ENCODE measurements at places on chromosomes 3 and 15. TPM values are rescaled to one million over a fixed set of nuclear protein-coding genes. Genes with fewer than 3 reads are reported as not detected.

DNA sequence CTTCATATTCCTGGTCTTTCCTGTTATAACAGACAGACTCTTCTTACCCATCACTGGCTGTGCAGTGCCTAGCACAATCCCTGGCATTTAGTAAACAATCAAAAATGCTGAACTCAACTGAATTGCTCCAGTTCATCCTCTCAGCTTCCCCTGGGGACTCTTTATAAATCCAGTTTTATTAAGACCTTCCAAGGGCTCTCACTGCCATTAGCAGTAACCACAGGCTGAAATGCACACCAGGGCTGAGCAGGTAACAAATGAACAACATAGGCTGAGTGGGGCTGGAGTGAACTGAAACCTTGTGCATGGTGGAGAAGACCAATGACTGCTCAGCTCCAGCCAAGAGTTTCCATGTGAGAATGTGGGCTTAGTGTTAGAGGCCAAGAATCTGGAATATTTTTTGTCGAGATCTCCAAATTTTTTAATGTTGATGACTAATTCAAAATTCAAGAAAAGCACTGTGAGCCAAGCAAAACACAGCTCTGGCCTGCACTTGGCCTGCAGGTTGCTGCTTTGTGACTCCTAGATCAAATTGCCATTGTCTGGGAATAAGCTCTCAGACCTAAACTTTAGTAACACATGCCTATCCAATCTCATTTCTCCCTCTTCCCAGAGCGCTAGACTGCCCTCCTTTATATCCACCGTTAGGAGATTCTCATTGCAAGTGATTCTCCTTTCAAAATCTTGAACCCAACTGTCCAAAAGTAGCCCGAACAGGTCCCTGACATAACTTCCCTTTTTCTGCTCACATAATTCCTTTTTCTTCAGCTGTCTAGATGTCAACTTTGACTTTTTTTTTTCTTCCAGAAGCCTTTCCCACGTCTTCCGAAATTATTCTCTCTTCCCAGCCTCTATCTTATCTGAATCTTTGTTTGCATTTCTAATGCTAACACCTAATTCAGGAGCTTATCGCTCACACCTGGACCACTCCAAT, 7.4 kb downstream of the SQOR start:
- DNase-seq: no peak

DNA sequence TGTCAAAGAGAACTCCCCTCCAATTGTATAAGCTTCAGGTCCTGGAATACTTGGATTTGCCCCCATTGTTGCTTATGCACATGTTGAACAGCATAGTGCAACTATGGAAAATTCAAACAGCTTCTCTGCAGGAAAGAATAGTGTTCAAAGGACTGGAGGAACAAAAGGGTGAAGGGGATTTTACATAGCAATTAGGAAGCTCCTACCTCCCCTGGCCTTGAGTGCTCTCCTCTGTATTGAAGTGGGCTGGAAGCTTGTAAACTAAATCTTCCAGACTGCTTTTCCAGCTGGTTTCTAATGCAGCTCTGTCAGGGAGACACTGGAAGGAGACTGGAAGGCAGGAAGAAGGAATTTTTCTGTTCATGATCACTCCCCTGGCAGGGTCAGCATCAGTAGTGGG, 7.2 kb upstream of the ELP6 start:
- no peak for DNase-seq

DNA sequence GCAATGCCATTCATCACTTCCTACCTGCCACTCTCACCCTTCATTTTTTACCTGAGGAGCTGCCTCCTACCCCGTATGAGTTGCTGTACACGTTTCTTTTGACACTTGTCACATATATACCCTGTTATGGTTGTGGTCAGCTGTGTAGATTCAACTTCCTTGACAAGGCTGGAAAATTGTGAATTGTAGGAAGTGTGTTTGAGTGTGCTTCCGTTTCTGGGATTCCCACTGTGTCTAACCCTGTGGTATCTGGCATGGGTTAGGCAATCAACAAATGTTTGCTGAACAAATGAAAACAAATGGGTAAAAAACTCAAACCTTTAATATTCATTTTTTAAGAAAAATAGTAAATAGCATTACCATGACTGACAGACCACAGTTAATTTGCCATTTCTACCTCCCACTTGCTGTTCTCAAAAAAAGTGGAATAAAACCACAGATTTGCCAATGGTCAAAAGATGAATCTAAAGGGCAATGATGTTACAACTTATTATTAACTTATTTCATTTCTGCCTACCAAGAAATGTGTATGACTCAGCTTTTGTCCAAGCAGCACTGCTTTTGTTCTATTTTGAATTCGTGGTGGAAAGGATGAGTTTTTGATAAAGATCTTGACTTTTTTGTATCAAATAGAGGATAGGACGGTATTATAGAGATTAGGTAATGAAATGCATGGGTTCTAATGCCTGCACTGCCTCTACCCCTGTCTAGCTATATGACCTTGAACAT, 404.6 kb downstream of the LPP start:
- no peak for DNase-seq

Gene CTXND1
- 1.1 TPM for total RNA-seq

DNA sequence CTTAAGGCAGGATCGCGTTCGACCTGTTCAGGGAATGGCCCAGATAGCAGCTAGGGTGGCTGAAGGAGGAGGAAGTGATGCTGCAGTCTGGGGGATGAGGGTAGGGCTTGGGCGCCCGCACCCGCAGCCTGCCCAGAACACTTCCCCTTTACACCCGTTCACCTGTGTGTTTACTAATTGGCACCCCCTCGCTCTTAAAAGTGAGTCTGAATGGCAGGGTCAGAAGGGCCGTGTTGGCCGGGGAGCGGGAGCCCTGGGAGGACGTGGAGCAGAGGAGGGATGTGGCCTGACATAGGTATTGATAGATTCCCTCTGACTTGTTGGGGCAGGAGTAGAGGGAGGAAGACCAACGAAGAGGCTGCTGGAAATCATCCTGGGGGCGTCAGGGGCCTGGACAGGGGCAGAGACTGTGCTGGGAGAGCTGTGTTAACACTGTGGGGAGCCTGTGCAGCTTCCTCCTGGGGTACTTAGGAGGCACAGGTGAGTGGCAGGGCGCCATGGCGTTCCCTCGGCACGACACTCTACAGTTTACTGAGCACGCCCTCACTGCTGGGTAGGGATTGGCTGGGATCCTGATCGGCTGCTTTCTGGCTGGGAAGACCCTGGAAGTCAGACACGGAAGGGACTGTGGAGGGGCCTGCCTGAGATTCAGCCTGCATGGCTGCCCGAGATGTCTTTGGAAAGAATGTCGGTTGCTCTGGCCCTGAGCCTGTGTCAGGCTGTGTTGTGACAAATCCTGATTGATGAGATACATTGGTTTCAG, 51.7 kb downstream of the SLC6A6 start:
- DNase-seq: no peak

DNA sequence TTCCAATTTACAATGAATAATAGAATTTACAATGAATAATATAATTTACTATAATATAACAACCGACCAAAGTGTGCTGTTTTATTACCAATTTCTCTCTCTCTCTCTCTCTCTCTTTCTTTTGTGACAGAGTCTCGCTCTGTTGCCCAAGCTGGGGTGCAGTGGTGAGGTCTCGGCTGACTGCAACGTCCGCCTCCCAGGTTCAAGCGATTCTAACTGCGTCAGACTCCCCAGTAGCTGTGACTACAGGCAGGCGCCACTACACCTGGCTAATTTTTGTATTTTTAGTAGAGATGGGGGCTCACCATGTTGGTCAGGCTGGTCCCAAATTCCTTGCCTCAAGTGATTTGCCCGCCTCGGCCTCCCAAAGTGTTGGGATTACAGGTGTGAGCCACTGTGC, 17.0 kb upstream of the CCNL1 start:
- DNase-seq: no peak

DNA sequence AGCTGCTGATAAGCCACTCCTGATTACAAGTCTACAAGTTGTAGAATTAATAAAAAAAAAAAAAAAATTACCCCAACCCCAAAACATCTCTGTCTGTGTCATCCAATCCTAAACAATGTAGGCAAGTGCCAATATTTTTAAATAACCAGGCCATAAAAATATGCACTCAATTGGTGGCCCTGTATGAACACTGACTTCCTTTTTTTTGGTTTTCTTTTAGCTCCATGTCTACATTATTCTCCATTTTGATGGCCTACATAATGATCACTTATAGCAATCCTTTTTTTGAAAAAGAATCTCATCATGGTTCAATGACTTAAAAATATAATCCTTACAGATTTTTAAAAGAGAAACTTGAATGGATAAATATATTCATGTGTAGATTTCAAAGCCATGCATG, 72.1 kb downstream of the FOXP1 start:
- DNase-seq: no peak

DNA sequence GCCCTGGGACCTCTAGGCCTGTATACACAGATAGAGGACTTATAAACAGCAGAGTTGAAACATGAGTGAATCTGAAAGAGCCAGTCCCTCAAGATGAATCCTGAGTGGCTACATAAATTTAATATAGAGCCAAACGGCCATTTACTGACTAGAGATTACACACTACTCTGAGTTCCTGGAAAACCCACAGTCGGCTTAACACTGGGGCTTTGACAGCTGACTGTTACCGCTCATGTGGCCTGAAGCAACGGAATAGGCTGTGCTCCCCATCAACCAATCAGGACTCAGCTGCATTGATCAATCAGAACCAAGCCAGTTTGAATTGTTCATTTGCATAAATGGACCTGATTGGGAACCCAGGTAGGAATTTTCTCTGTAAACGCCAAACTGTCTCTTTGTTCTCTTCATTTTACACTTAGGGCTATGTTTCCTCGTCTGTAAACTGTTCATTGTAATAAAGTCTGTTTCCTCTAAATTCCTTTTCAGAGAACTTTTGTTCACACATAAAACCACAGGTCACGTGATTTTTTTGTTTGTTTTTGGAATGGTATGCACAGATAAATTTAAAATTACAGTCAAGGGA, 40.5 kb downstream of the CCNL1 start:
- DNase-seq: no peak

Gene ROBO2
- 83.8 TPM for total RNA-seq

- no peak for DNase-seq
Measured at GRCh38 chr3:127903611-127904375, 11.2 kb upstream of the KBTBD12 start.

Gene CCDC33
- total RNA-seq: 0.84 TPM

DNA sequence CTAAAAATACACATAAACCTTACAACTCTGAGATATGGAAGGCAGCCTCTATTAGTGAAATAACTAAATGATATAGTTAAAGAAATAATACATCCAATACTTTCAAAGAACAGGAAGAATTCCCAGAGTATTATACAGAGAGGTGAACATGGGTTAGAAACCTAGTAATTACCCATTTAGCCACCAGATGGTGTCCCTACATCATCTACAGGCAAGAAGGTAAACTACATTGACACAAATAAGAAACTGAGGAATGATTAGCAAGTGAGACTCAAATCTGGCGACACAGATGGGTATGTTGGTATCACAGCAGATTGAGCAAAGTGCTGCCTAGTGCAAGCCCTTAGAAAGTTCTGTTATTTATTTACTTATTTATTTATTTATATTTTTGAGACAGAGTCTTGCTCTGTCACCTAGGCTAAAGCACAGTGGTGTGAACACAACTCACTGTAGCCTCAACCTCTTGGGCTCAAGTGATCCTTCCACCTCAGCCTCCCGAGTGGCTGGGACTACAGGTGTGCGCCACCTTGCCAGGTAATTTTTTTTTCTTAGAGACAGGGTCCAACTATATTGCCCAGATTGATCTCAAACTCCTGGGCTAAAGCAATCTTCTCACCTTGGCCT, 28.2 kb downstream of the NEK4 start:
- DNase-seq: no peak

Gene CAMKV
- 2.1 TPM for total RNA-seq

- DNase-seq: no peak
Measured at GRCh38 chr15:35833581-35833980, 287.6 kb upstream of the DPH6 start.

Gene ZNF80
- total RNA-seq: not detected

DNA sequence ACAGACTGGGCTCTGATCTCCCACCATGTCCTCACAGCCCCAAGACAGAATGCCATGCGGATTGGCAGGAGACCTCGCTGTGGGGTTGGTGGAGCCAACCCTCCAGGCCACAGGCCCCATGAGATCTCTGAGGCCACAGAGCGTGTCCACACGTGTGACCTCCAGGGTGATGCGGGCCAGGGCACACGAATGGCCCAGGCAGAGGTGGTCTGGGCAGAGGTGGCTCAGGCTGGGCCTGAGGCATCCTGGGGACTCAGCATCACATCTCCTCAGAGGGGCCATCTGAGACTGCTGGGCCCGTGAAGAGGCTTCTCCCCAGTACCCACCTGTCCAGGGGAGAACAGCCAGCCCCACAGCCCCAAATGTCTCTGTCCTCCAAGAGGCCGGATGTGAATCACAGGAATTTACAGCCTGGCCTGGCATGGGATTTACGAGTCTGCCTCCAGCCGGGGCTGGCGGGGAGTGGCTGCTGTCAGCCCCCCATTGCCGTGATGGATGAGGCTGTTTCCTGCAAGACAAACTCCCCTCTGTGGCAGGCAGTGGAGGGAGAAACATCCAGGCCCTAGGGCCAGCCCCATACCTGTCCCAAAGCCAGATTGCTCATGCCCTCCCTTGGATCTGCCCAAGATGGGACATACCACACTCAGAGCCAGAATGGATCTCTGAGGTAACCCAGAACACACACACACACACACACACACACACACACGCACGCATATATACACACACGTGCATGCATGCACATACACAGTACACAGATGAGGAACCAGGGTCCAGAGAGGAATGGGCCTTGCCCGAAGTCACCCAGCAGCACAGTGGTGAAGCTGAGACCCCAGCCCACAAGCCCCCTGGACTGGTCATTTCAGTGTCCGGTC, 208.3 kb downstream of the TBC1D2B start:
- no peak for DNase-seq

GRCh38 chr15:57572468-57572867, 19.2 kb upstream of the MYZAP start:
- DNase-seq: no peak

GRCh38 chr15:48672206-48672605, 26.7 kb upstream of the FBN1 start:
- no peak for DNase-seq

GRCh38 chr3:138936741-138937689, 9.9 kb downstream of the FOXL2 start:
- DNase-seq: no peak

Gene GRAMD2A
- total RNA-seq: 4.0 TPM

DNA sequence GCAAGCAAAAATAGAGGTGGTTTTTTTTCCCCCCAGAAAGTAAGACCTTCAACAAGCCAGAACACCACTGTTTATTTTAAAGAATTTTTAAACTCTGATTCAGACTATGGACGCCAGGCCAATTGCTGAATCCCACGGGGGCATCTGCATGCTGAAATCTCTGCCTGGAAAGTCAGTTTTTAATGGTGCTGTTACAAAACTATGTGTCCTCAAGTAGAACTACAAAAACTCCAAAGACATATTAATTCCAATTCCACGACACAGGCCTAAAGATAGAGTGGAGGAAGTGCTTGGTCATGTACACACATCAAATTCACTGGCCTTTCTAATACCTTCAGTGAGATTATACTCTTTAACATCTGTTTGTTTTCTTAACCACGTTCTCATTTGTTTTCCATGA, 490.5 kb upstream of the NR2F2 start:
- no peak for DNase-seq
